ENCODE measurements at places on chromosomes 2 and 18.
A peak's percentile ranks its signal among the peaks of the same experiment; 100 is the strongest.

DNA sequence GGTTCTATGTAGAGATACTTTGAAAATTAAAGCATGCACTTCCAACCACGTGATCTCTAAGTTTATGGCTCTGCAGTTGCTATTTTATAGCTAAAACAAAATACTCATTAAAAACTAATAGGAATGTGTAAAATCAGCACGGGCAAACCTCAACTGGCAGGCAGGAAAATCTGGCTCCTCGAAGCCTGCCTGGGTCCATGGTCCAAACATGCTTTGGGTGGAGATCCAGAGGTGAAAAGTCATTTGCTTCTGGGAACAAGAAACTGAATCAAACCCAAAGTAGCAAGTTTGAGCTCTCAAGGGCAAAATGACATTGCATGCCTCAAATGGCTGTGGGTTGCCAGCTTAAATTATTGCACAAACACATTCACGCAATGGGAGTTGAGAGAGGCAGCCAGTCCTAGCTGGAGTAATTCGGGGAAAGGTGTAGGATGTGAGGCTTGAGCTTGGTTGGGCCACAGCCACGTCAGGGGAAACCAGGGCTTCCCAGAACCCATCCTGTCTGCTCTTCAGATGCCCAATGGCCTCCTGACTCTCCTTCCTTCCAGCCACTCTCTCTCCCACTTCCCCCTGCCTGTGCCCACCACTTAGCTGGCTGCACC lies 75.2 kb upstream of the LCLAT1 start:
- DNase-seq = peak; percentile 64

GRCh38 chr2:119005555-119005954 lies 63.6 kb downstream of the MARCO start:
- DNase-seq = no peak

DNA sequence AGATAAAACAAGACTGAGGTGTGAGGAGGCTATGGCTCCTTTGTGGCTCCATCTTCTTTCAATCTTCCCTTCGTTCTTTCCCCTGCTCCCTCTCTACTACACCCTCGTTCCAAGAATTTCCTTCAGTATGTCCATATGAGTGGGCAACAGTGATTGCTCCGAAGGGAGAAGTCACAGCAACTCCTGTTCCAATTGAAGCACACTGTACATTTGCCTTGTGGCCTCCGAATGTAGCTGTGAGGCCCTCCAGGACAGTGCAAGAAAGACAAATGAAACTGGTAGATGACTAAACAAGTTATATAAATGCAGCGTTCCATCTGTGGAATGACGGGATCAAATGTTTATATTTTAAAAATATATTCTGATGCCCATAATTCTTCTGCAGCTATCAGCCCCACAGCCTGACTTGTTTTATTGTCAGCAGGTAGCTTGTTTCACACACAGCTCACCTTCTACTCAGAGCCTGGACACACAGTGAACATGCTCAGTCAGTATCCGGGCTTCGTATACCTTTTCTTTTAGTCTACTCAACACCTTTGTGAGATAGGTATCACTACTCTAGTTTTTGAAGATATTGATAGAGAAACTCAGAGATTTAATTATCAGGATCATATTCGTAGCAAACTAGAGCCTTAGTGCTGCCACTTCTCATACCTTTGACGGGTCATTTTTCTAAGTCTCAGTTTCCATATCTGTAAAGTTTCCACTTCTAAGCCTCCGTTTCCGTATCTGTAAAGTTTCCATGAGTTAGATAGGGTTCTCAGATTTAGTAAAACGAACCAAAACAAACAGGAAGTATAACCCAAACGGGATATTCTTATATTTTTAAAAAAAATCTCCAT lies 216.7 kb upstream of the STON1 start:
- DNase-seq = no peak

GRCh38 chr18:25599443-25599842 lies 247.5 kb upstream of the ZNF521 start:
- no peak for DNase-seq

DNA sequence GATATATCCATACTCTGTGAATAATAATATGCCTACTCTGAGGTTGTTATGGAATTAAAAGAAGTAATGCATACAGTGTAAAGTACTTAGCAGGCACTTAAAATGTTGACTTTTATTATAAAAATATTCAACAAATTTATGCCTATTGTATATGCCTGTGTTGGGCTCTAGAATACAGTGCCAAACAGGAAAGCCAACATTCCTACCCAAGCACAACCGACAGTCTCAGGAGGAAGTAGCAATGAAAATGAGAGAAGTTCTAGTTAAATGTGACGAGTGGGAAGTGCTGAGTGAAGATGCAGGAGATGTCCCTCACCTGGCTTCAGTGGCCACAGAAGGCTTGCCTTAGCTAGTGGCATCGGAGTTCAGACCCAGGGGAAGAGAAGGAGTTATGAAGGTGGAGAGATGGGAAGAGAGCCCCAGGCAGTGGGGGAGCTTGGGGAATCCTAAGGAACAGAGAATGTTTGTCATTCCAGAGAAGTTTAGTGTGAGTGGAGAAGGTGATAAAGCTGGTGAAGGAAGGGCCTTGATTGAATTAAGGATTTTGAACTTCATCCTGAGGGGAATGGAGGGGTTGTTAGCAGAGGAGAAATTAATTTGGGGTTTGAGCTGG lies 105.4 kb upstream of the CNGA3 start:
- no peak for DNase-seq

GRCh38 chr2:238494573-238494961 lies 67.8 kb downstream of the ASB1 start:
- no peak for DNase-seq

- DNase-seq = peak; percentile 87
These were observed 58.5 kb downstream of the ROCK1 start for GRCh38 chr18:21053127-21053526.

DNA sequence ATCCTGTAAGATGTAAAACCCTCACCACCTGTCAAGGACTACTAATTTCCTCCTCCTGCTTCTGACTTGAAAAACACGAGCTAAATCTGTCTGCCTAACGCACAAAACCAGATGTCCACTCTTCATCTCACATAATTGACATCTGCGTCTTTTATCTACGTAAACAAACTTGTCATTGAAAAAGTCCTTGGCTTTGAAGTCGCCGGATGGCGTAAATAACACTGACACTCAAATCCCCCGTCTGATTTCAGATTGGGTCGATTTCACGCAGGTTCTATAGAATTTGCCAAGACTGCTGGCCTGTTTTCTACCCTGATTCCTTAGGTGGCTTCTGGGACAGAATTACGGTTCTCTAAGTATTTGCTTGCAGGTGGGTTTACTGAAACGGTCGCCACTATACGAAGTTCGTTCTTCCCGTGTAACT lies 539 bp upstream of the MOB4 start:
- DNase-seq = no peak

DNA sequence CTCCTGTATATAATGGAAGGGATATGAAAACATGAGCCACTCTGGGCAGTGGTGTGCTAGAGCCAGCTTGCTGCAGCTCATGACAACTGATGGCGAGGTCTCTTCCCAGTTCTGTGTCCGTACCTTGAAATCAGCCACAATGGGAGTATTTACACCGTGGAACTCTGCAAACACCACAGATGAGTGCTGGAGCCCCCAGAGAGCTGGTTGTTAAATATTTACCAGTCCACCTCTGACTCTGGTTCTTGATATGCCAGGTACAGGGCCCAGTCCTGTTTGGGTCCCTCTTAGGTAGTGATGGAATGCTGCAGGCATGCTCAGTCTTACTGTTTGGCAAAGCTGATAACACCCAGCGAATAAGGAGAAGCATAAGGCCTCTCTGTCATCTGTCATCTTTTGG lies 116.1 kb upstream of the GLI2 start:
- no peak for DNase-seq

DNA sequence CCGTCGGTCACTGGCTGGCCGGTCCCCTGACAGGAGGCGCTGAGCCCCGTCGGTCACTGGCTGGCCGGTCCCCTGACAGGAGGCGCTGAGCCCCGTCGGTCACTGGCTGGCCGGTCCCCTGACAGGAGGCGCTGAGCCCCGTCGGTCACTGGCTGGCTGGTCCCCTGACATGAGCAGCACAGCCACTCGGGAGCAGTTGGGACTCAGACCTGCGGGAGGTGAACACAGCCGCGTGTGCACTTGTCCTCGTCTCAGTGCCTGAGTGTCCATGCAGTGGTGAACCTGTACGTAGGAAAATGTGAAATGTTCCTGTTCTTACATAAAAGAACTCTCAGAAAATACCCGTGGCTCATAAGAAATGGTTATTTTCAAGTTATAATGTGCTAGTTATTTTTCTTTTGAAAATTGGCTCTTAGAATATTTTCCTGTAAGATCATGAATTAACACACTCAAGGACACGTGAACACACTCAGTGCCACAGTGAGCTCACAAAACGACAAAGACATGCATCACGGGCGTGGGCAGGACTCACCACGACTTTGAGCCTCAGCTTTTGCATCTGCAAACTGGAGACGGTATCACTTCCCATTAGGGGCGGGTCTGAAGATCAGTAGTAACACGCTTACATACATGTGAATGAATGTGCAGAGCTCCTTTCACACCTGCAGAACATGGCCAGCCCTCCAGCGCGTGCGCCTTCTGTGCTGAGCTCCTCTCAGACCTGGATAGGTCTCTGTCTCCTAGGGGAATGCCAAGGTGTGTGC lies 21.1 kb upstream of the NFATC1 start:
- no peak for DNase-seq

GRCh38 chr18:46372670-46373069 lies 268.5 kb downstream of the HAUS1 start:
- no peak for DNase-seq

DNA sequence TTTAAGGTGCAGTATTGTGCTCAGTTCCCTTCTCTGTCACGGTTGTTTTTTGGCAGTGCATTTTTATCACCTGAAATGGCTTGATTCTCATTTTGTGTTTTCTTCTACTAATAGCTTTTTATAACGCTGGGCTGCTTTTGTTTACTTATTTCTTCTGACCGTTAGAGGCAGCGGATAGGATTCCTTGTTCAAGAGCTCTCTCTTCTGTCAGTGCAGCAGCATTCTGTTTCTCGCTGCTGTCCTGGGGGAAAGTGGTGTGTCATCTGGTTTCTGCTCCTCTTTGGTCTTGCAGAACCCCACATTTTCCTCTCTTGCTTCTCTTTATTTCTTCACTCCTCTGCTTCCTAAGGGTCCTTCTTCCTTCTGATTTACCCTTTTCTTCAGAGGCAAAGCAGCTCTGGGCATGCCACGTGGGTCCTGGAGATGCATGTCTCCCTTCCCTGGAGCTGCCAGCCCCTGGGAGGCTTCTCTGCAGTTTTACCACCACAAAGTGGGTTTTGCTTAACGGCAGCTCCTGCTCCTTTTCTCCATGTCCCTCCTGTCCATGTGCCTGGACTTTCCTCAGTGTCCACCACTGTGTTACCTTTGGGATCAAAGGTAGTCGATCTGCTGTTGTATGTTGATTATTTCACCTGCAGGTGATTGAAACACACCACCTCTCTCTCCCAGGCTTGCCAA lies 47.3 kb upstream of the SNTG2 start:
- DNase-seq = no peak

DNA sequence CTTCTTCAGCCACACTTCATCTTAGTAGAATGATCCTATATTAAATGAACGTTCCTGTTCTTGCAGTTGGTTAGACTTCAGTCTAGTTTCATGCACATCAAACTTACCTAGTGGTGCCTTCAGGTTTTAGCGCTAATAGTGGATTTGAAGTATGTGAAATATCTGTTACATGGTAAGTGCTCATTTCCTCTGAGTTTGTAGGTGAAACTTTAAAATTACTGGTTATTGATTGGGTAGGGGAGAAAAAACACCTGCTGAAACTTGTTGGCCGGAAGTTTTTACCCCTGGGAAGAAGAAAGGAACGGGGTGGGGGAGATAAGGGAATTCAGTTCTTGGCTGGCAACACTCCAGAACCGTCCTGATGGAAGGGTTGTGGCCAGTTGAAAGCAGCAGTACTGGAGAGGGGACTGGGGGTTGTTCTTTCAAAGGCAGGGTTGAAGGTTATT lies 112.8 kb downstream of the SPTBN1 start:
- DNase-seq = no peak

DNA sequence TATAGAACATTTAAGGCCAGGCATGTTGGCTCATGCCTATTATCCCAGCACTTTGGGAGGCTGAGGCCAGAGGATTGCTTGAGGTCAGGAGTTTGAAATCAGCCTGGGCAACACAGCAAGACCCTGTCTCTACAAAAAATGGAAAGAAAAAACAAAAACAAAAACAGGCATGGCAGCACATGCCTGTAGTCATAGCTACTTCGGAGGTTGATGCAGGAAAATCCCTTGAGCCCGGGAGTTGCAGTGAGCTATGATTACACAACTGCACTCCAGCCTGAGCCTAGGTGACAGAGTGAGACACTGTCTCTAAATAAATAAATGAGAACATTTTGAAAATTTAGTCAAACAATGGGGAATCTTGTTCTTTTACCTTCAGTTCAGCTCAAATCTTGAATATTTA lies 12.1 kb upstream of the YES1 start:
- DNase-seq = no peak

DNA sequence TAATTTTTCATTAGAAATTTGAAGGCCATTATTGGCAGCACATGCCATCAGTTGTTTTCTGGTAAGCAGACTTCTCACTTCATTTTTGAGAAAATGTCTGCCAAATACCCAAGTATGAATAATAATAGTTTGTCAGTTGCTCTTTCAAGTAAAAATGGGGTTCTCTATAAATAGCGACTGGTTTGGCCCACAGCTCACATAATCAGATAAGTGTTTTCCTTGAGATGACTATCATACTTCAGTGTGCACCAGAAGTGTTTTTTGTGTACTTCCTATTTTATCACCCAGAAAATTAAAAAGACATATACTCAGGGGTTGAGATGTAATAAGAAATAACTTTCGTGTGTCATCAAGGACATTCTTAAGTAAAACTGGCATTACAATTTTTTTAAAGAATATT lies 147.1 kb downstream of the PHLPP1 start:
- DNase-seq = no peak

DNA sequence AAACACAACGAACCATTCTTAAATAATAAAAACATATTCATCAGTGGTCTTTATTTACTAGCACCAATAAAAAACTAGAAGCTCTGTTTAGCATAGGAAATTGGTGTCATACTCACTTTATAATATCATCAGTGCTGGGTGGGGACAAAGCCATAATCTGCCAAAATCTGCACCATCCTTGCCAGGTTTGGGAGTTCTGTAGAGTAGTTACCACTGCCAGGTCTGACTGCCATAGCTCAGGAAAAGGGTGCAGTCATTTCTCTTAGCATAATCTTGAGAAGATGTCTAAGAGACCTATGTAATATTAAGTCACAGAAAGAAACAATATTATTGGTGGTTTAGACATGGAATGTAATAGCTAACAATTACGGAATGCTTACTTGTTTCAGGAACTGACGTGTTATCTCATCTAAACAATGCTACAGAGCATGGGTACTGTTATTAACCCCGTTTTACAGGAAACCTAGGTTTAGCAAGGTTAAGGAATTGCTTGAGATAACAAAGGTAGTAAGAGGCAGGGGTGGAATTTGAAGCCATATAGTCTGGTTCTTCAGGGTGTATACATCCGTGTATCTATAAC lies 1.6 kb upstream of the MARCHF7 start:
- peak; percentile 55 for DNase-seq

Measured in fibroblast of the aortic adventitia (primary cell).